IPS DF 6.9 (cell line): ENCODE measurements at places on chromosomes 3 and 15.

- DNase-seq = no peak
Observed at GRCh38 chr15:34773917-34774316, 19.1 kb upstream of the GJD2 start.

- no peak for DNase-seq
Observed at GRCh38 chr15:80929689-80930088, 59.9 kb downstream of the MESD start.

- DNase-seq = no peak
Observed at GRCh38 chr3:168066882-168067281, 28.8 kb downstream of the GOLIM4 start.

GRCh38 chr3:11568503-11569155, 75.1 kb downstream of the VGLL4 start:
- no peak for DNase-seq

GRCh38 chr3:100317912-100318311, 16.6 kb upstream of the NIT2 start:
- no peak for DNase-seq

GRCh38 chr3:31882895-31883294, 98.2 kb downstream of the OSBPL10 start:
- no peak for DNase-seq

DNA sequence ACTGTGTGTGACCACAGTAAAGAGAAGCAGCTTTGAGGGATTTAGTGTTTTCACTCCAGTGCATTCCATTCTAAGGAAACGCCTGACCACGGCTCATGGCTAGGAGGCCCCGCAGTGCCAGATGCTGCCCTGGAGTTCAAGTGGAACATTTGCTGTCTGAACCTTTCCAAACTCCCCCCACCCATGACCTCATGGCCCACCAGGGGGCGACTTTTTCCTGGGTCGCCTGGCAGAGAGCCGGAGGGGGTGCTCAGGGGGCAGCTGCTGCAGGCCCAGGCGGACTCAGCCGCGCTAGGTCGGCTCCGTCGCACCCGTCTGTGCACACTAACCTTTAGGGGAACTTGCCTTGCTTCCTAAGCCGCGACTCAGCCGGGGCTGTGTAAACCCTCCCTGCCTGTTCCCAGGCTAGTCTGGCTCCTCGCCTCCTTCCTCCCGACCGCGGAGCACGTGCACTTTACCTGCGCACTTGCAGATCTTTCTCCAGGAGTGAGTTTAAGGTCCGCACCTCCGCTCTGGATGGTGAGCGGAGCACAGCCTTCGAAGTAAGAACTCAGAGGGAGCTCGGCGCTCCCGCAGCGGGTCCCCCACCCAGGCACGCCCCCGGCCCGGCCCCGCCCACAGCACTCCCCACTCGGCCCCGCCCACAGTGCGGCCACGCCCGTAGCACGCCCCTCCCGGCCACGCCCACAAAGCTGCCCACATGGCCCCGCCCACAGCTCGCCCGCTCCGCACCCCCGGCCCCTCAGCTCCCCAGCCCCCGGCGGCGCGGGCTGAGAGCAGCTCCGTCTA, at the start of gene OCA2:
OCA2 (minus strand) TSS at position 550 of the 789 bp plus-strand sequence. CDS start 17,441 bp downstream, outside the sequence.
- DNase-seq = no peak

- no peak for DNase-seq
Observed at GRCh38 chr15:99619712-99620111, 53.9 kb downstream of the MEF2A start.

DNA sequence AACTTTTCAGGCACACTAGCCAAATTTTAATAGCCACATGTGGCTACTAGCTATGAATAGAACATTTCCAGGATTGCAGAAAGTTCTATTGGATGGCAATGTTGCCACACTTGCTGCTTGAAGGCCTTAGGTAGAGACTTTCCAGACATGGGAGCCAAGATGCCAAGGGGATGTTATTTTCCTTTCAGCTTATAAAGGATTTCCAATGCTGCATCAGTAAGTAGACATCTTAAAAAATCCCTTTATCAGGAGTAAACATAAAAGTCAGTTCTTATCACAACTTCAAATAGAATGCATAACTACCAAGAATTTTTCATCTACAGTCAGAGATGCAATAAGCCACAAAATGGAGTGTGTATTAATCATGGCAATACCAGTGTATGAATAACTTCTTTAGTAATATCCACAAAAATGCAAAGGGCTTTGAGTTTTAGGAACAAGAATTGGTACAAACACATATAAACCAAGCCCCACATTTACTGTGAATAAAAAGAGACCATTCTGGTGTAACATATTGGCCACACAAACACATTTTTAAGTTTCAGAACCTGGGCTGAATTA, 457.1 kb upstream of the ADAMTS9 start:
- no peak for DNase-seq

DNA sequence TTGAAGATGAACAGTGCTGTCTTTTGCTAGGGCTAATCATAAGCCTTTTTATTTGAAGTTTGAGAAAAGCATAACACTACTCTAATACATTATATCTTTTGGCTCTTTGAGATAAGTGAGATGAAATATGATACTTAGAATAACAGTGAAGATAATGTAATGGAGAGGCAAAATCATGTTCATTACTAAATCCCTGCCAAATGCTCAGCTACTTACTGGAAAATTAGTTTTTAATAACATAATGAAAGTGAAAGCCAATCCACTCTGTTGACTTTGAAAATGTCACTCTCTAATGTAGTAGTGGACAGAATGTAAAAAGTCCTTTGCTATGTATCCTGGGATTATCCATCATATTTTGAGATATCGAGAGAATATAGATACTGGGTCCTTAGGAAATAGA, 35.9 kb upstream of the MYH15 start:
- no peak for DNase-seq

DNA sequence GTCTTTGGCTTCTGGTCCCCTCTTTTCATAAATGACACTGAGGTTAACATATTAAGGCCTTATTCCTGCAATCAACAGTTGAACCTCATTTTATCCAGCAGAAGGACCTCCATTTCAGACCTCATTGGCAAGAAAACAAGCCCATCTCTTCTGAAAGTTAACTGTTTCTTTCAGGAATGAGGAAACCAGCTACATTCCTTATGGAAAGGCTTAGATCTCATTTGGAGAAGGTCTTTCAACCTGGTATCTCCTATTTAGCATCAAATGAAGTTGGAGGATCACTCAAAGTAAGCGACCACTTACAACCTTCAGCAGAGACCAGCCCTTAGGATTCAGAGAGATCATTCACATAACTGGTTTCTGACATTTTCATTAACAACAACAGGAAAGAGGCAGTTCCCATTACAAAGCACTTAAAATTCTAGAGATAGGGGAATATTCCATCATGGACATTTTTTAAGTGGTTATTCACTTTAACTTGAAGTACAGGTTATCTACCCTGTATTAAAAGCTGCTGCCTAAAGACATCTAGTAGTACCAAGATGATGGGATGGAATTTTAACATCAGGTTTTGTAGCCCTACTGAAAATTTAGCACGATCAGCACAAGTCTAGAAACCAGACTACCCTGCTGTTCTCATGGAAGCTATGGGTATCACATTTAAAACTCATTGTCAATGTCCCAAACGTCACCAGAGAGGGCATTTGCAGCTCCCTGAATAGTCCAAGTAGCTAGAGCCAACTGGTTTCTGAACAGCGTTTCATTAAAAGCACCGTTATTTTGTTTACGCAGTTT, 30.4 kb downstream of the TFRC start:
- no peak for DNase-seq

- DNase-seq = no peak
Observed at GRCh38 chr3:23202921-23203707, at the start of gene UBE2E2. UBE2E2 (plus strand) TSS chr3:23203327.

DNA sequence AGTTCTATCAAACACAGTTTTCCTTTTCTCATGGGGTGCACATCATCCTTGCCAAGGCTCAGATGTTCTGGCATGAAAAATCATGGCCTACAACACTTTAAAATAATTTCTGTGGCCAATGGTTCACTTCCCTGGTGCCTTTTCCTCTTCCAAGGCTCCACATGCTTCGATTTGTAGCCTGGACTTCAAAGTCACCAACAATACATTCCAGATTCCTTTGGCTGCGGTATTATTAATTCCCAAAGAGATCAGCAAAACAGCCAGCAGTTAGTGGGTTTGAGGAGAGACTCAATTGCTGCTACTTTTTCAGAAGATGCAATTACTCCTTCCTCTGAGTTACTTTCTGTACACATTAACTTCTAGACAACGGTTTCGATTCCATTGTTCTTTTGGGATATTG, 80.3 kb upstream of the CCDC80 start:
- no peak for DNase-seq

DNA sequence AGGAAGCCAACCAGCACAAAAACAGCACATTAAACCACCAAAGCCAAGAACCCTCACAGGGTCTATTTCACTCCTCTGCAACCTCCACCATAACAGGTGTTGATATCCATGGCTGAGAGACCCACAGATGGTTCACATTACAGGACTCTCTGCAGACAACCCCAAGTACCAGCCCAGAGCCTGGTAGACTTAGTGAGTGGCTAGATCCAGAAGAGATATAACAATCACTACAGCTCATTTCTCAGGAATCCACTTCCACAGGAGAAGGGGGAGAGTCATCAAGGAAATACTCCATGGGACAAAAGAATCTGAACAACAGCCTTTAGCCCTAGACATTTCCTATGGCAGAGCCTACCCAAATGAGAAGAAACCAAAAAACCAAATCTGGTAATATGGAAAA, 168.1 kb upstream of the CD96 start:
- no peak for DNase-seq

DNA sequence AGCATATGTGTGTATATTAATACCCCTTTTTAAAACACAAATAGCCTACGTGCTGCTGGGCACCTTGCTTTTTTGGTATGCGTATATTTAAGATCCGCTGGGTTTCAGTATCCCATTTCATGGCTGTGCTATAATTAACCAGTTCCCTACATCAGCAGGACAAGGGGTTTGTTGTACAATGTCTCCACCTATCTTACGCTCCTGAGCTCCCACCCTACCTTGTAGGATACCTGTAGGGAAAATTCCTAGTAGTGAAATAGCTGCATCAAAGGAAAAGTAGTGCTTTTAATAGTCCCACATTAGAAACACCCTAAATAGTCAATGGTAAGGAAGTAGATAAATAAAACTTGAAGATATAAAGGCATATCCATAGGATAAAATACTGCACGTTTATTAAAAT, 1.4 kb downstream of the MAP6D1 start:
- no peak for DNase-seq
